IMR-90 (cell line): ENCODE measurements at places on chromosomes 3 and 15.
A peak's percentile ranks its signal among the peaks of the same experiment; 100 is the strongest.

DNA sequence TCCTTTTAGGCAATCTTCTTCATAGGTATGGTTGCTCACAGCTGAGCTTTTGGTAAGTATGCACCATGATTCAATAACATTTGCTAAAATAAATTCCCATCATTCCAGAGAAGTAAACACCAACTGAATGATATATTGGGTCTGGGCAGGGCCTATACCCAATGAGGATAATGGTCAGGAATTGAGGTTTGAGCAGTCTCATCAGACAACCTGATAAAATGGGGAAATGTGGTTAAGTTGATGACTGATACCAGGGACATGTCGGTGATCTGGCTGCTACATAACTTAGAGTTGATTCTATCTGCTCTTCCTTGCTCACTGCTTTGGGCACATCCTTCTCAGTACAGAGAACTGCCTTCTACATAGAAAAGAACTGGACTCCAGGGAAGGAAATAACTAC lies 92.9 kb downstream of the GPR156 start:
- DNase-seq = peak; percentile 61

- peak; percentile 35 for DNase-seq
Observed at GRCh38 chr3:176584413-176585176, 612.7 kb downstream of the TBL1XR1 start.

DNA sequence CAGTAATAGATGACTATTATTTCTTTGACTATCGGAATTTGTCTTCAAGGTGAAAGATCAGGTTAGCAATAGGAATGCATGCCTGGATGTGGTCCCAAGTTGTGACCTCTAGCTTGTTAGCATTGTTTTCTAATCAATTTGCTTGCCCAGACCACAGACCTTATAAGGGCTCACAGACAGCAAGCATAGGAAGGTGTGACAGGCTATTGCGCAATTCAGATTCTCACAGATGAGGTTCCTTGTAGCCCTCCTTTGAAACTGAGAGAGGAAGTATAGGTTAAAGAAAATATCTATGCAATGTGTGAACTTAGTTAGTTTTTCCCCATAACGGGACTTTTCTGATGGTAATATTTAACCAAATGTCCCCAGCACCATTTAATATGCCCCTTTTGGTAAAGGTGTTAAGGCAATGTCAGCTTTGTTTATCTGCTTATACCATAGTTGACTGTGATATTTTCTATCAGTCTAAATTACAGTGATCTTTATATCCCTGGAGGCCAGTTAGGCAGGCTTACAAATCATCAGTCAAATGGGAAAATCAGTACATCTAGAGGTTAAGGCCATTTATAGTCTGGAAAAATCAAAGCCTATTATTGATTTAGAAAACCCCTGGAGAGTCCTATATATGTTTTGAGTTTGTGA lies 168.1 kb upstream of the MBNL1 start:
- DNase-seq = no peak

- DNase-seq = peak; percentile 50
Observed at GRCh38 chr3:165624761-165625160, 212.5 kb downstream of the BCHE start.

- no peak for DNase-seq
Observed at GRCh38 chr3:151467069-151467468, 6.2 kb upstream of the IGSF10 start.

DNA sequence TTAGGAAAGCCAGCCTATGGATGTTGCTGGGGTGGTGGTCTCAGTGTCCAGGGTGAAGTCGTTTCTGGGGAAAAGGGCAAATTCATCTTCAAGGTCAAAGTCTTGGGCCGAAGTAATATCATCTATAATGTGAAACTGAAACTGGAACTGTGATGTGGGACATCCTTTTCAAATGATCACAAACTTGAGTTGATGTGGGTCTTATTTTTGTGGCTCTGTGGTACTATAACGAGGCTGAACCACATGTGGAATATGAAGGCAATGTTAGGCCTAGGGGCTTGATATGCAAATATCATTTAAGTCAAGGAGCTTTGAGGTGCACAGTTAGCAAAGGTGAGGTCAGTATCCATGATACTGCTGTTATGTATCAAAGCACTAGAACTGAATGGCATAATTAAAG lies 1.5 kb upstream of the CD200R1L start:
- DNase-seq = no peak

DNA sequence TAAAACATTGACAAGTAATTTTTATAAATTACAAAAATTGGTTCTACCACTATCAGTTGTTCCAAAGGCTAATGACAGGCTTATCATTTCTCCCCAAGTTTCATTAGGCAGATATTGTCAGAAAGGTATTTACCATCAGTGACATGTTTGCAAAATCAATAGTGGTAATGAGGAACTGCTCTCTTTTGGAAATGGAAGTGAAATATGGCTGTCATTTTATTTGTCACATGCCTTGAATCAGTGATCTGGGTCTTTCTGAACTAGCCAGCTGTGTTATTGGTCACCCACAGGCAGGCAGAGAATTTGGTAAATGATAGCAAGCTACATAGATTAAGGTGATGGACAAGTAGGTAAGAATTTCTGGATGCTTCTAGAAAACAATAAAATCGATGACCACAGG lies 268.0 kb upstream of the ARHGEF26 start:
- no peak for DNase-seq

- no peak for DNase-seq
Observed at GRCh38 chr3:10973046-10973595, 19.4 kb upstream of the SLC6A1 start.

DNA sequence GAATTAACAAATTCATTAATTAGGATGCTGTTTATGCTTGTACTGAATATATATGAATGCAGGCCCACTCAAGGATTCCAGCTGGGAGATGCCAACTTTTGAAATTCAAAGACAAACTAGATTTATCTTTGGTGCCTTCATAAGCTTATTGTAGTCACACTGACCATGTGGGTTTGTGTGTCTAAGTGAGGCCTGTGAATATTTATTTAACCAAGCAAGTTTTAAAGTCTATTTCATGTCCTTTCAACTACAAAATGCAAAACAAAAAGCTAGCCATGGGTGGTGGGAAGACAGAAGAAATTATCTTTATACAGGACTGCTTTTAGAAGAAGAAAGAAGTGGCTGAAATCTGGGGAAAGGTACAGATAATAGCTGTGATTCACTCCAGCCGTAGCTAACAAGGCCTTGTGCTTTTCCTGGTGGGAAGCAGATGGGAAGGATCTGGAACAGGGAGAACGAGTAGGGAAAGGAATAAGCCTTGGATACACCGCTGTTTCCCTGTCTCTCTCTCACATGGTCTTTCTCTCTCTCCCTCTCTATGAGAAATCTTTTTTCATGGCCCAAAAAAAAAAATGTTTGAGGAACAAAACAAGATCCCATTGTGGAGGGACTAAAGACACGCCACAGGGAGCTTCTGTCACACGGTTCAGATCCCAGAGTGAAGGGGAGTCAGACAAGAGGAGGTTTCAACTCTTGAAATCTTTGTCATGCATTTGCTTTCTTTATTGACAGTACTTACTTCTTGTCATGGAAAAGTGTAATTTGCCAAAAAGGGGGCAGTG lies 225.5 kb downstream of the RORA start:
- DNase-seq = no peak

GRCh38 chr15:92011611-92012367 lies 158.3 kb downstream of the SLCO3A1 start:
- DNase-seq = no peak

DNA sequence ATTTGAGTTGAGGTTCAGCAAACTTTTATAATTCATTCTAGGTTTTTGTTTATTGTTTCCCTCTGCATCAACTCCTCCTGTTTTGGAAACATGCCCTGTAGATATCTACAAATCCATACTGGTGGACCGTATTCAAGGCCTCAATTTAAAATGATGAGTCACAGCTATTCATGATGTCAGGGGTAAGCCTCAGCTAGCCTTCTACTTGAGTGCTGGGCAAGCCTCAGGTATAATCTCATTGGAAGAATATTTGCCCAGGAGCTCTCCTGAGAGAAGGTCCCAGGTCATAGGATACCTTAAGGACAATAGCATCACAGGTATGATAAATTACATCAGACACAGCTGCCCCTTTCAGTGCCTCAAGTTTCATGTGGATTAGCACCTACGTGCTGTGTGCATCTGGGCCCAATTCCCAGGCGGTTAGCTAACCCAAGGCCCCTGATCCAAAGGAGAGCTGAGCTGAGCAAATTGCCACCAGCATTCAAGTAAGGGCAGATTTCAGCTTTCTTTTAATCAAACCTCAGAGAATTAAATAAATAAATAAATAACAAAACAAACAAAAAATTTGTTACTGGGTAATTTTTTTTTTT lies 87.5 kb downstream of the KCNMB2 start:
- no peak for DNase-seq

DNA sequence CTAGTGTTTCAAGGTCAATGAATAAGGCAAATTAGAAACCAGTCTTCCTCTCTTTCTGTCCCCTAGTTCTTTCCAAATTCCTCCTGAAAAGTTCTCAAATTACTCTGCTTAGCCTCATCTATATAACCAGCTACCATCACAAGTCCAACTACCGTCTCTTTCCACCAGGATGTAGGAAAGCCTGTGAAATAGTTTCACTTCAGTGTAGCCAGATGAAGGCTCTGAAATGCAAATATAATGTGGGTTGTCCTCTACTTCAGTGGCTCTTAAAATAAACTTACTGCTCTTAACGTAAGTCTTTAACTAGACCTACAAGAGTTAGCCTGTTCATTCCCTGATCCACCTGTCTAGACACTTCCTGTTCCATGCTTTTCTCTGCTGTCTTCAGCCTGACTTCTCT lies 827.7 kb downstream of the ROBO1 start:
- DNase-seq = no peak

DNA sequence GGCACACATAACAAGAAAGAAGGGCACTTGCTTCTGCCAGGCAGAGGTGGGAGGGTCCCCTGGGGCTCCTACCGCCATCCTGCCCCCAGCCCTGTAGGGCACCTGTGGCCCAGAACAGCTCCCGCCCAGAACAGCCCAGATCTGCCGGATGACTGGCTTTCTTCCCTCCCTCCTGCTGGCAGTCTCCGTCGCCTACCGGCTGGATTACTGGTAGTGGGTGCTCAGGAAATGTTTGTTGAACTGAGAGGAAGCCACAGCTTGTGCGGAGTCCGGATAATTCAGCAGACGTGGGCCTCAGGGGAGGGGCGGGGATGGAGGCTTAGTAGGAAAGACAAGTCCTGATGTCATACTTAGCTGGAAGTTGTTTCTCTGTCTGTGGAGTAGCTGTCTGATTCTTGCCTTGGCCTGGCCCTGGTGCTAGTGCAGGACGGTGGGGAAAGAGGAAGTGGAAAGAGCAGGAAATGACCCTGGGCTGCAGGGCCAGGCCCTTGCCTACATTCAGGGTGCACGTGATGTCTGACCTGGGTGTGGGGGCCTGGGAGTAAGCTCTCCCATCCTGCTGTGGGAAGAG lies 6.7 kb downstream of the CCDC9B start:
- DNase-seq = peak; percentile 86

DNA sequence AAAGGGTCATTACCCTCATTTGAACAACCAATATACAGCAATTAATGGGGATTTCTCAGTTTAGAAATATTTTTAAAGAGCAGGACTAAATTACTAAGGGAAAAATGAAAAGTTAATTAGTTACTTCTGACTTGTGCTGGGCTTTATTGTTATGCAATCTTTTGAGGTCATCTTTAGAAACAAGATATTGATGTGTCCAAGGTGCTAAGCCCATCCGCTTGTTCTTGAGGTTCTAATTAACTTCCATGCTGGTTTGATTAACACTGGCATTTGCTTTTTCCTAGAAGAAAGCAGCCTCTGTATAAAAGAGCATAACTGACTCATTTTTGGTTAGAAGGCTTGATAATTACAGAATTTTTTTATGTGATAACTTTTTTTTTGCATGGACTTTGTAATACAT lies 256.5 kb upstream of the AGTR1 start:
- DNase-seq = no peak

- DNase-seq = peak; percentile 53
Observed at GRCh38 chr3:13452490-13453335, 27.4 kb upstream of the HDAC11 start.

DNA sequence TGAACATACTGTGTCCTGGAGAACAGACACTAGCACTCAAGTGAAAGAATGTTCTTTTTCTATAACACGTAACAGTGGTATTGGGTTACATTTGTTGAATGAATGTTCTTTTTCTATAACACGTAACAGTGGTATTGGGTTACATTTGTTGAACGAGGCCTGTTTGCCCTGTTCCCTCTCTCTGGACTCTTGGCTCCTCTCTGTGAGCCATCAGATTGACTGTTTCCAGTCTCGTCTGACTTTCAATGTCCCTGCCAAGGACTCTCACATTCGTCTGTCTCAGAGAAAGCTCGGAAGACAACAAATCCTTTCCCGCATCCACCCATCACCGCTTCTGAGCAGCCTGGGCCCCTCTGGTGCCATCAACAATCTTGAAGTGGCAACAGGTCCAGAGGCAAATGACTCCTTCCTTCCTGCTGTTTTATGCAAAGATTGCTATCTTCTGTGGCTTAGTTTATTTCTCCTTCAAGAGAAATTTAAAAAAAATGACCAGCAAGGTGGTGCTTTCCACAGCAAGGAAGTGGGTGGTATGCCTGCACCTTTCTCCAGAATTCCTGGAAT lies 8.0 kb downstream of the TMEM45A start:
- no peak for DNase-seq

DNA sequence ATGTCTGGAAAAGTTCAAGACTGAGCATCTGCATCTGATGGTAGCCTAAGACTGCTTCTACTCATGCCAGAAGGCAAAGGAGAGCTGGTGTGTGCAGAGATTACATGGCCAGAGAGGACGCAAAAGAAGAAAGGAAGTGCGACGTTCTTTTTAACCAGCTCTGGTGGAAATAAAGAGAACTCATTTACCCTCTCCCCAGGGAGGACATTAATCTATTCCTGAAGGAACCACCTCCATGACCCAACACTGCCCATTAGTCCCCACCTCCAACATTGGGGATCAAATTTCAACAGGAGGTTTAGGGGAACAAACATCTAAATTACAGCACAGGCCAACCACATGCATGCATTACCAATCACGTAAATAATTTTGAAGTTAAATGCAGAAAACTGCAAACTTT lies 1.5 kb upstream of the NCK1 start:
- DNase-seq = no peak

DNA sequence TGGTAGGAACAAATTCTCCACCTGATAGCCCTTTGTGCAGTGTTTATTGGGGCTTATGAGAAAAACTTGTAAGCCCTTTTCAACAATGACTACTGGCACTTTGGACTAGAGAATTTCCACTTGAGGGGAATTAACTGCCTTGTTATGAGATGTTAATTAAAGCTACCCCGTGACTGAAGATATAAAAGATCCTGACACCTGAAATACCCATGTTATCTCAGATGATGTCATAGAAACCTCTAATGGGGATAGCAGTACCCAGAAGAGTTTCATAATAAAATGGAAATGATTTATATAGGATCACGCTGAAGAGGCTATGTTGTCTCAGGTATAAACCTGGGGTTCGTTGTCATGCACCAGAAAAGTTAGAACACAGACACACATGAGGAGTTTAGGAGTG lies 14.5 kb upstream of the STAC start:
- no peak for DNase-seq

GRCh38 chr3:44885618-44886017 lies 11.2 kb downstream of the TGM4 start:
- DNase-seq = peak; percentile 96
